Panc1 (cell line): ENCODE measurements at places on chromosomes 3 and 15.

- no peak for DNase-seq
Measured at GRCh38 chr3:117762621-117763037, 1053.0 kb downstream of the TUSC7 start.

- DNase-seq, result no peak
Measured at GRCh38 chr15:90327311-90327710, 24.8 kb upstream of the ZNF774 start.

- no peak for DNase-seq
Measured at GRCh38 chr3:135499426-135499825, 466.1 kb upstream of the PPP2R3A start.

GRCh38 chr3:129036222-129037092 is 24.1 kb upstream of the GP9 start:
- DNase-seq, result no peak

DNA sequence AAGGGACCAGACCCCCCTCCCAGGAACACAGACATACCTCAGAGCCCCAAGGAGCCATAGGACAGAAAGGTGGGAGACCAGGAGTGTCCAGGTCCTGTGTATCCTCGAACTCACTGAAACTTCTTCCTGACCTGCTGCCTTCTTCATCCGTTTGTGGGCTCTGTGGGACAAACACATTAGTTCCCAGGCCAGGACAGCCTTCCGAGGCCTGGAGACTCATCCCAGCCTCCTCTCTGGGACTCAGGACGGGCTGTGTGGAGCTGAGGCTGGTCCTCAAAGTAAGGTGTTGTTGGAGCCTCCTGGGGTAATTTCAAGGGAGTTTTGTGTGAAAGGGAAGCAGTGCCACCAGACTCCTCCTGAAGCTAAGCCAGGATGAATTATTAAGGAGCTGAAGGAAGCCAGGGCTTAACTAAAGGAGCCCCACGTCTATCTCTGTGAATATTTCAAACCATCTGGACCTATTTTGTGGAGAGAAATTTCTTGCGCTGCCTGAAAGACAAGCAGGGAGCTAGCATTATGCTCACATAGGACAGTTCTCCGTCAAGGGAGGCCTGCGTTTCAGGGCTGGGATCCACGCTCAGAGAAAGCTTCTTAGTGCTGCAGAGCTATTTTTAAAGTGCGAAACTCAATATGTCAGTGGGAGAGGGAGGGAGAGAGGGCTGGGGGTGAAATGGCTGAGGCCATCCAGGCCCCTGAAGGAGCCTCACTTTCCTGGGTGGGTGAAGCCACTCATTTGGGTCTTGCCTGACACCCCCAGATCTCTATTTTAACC is 29.8 kb upstream of the PLA2G4E start:
- no peak for DNase-seq

- no peak for DNase-seq
Measured at GRCh38 chr3:169923189-169923588, 11.8 kb downstream of the SAMD7 start.

GRCh38 chr3:194189243-194189791 is 53.4 kb downstream of the HES1 start:
- no peak for DNase-seq

DNA sequence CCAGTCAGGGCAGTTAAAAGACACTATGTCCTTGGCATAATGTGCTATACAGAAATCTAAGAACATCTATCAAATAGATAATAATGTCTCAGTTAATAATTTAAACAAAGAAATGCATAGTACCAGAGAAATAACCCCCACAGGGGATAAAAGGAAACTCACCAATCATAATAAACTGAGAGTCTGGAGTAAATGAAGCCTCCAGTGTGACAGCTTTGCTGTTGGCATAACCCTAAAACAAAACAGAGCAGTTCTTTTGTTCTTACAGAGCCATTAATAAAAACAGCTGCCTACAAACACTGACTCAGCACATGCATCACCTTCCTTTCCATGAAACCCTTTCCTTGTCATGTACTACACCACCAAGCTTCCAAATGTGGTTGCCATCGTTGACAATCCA is 13.5 kb downstream of the PPM1M start:
- no peak for DNase-seq

DNA sequence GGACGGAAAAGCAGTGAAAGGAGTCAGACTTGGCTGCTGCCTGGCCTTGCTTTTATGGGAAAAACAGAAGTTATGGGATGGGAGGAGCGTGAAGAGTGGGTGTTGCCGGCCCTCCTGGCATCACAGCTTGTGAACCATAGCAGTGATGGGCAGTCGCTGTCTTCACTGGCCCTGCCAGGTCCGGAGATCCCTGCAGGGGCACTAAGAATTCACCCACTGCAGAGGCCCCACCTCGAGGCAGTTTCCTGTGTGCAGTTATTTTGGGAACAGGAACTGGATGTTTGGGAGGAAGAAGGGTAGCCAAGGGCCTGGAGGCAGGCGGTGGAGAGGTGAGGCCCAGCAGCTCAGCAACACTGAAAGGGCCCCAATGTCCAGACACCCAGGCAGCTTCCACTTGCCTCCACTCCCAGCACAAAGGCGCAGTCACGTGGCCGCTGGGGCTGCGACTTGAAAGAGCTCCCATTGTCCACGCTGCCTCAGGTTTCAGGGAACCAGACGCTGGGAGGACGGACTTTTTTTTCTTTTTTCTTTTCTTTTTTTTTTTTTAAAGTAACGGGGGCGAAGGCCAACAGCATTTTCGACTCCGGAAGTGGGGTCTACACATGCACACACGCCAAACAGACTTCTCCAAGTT is 255.6 kb downstream of the ZNF621 start:
- DNase-seq, result no peak

- no peak for DNase-seq
Measured at GRCh38 chr3:69292185-69292584, 93.7 kb downstream of the FRMD4B start.
